ENCODE measurements at places on chromosomes 3 and 15. TPM values are rescaled to one million over a fixed set of nuclear protein-coding genes. Genes with fewer than 3 reads are reported as not detected.

Gene VPS13C
- 53.5 TPM for total RNA-seq

- no peak for DNase-seq
Measured at GRCh38 chr3:98702166-98702565, 61.0 kb upstream of the ST3GAL6 start.

GRCh38 chr15:86690566-86690965 lies 610.9 kb downstream of the AGBL1 start:
- DNase-seq: no peak

Gene GMPS
- total RNA-seq: 24.7 TPM

- DNase-seq: no peak
Measured at GRCh38 chr15:96549136-96549535, 218.6 kb downstream of the NR2F2 start.

GRCh38 chr15:76999996-77000395 lies 5.1 kb downstream of the PSTPIP1 start:
- DNase-seq: no peak

Gene CCDC14
- 19.0 TPM for total RNA-seq

All from prostate gland (tissue), 2 donors.